Hematopoietic multipotent progenitor cell treated with erythropoietin and hydrocortisone succinate and interleukin-3 and kit ligand, for 15 days (in vitro differentiated cells): ENCODE measurements at places on chromosomes 7 and 10.
A peak's percentile ranks its signal among the peaks of the same experiment; 100 is the strongest.

DNA sequence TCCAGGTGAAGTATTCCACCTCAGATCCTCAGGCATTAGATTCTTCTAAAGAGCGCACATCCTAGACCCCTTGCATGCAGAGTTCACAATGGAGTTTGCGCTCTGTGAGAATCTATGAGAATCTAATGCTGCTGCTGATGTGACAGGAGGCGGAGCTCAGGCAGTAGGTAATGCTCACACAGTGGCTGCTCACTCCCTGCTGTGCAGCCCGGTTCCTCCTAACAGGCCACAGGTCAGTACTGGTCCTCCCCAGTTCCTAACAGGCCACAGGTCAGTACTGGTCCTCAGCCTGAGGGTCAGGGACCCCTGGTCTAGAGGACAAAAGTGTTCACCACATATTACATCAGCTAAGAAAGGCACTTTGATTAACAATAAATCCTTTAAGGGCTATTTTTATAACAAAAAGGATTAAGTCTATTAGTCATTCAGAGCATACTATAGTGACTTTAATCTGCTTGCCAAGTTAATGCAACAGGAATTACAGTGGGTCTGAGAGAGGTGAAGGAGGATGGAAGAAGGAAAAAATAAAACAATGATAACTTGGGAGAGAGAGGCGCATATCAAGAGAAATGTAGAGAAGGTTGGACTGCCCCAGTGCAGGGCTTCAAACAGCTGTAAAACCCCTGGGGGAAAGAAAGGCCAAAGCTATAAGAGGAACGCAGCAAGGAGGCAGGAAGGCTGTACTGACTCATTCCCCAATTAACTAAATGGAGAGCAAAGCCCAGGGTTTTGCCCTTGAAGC is 49.2 kb downstream of the CUL2 start:
- no peak for DNase-seq

DNA sequence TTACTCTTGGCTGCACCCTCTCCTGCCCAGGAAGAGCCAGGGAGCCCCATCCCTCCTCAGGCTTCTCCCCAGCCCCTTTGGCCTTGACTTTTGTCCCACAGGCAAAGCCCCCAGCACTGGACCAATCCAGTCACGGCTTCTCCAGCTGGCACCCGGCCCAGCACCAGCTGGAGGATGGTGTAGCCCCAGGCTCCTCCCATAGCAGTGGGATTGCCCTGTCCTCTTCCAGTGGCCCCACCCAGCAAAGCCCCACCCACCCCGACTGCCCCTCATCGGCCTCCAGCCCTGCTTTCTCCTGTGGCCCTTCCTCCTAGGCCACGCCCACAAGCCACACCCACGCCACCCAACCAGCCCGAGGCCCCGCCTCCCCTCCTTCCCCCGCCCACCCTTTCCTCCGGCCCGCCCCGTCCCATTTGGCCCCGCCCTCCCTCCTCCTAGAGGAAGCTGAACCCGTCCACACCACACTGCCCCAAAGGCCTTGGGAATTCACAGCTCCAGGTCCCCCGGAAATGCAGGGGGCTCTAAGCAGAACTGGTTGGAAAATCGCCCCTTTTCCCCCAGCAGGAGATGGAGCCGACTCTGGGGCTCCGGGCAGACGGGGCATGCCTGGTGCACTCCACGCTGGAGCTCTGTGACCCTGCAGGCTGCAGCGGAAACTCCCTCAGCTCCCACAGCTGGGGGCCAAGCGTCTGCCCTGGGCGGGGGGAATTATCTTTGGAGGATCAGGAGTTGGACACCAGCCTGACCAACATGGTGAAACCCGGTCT is 25.2 kb downstream of the GET4 start:
- peak; percentile 90 for DNase-seq

DNA sequence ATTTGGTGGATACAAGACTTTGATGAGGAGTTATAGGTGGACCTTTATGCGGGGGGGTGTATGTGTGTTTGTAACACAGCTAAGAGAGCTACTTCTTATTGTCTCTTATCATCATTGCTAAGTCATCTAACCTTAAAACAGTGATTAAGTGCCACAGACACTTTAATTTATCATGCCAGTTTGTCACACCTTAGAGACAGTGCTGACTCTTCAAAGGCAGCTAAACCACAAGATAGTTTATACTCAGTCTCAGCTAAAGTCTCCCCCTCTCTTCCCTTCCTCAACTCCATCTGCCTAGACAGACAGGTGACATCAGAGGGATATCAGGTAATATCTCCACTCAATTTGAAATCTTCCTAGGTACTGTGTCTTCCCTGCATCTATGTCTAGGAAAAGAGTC is 42.2 kb downstream of the MYPN start:
- no peak for DNase-seq

DNA sequence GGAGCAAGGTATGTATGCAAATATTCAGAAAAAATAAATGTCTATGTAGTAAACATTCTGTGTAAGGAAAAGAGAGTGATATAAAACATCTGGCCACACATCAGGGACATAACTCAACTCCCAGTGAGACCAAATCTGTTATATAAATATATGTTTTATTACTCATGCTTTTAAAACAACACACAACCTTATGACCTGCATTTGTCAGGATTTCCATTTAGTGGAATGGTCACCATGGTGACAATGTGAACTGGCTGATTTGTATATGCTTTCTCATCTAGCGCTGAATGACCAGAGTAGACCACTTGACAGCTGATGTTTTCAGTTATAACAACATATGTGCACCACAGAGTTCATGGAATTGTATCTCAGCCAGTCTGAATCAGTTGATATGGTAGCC is 551.7 kb downstream of the HTR7 start:
- no peak for DNase-seq

DNA sequence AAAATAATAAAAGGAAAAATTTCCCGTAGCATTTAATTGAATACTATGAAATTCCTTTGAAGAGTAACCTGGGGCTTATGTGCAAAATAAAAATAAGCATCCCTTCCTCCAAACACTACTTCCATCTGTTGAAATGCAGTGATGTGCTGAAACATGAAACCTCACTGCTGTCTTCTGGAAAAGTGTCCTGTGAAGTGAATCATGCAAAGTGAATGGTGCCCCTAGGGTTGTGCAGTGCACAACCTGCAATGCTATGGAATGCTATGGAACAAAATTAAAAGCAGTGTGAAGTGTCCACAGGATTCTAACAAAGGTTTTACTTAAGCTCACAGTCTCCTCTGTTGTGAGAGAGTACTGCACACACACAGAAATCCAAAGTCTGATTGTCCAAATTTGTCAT is 480.9 kb downstream of the ETV1 start:
- DNase-seq = no peak

GRCh38 chr10:118800920-118801319 is 46.1 kb upstream of the CACUL1 start:
- DNase-seq = peak; percentile 7
